Metanephros (tissue), 2 donors: ENCODE measurements at places on chromosomes 2 and 18. TPM values are rescaled to one million over a fixed set of nuclear protein-coding genes. Genes with fewer than 3 reads are reported as not detected.

RND3 gene
- 40.0 TPM for total RNA-seq

IER3IP1 gene
- total RNA-seq, result 25.9 TPM

TPGS2 gene
- 98.9 TPM for total RNA-seq

LCT gene
- total RNA-seq, result 0.06 TPM

ANKRD29 gene
- total RNA-seq, result 2.0 TPM

GDF7 gene
- total RNA-seq, result 14.5 TPM
